Stimulated activated CD8-positive, alpha-beta memory T cell treated with anti-CD3 and anti-CD28 coated beads, Interleukin-7, amount 100 ng/mL, for 1 hour (primary cell): ENCODE measurements at places on chromosomes 1 and 21.

DNA sequence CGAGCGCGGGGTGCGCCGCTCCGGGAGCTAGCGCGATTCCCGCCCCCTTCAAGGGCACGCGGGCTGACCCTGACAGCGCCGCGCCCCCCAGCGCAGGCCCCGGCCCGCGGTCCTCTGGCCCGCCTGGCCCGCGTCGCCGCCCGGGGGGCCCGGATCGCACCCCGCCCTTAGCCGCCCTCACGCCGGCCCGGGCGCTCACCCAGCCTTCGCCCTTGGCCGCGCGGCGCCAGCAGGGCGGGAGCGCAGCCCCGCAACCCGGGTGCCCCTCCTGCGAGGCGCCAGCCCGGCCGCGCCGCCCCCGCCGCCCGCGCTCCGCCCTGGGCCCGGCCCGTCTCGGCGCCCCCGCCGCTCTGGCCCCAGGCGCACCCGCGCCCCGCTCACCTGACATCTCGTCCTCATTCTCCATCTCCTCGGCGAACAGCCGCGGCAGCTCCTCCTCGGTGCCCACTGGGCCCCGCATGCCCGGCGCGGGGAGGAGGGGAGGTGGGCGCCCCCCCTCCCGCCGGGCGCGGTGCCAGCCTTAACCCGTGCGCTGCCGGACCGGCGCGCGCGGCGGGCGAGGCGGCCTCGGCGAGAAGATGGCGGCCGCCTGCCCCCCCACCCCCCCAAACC is 451 bp downstream of the CHD5 start:
- DNase-seq, result no peak

DNA sequence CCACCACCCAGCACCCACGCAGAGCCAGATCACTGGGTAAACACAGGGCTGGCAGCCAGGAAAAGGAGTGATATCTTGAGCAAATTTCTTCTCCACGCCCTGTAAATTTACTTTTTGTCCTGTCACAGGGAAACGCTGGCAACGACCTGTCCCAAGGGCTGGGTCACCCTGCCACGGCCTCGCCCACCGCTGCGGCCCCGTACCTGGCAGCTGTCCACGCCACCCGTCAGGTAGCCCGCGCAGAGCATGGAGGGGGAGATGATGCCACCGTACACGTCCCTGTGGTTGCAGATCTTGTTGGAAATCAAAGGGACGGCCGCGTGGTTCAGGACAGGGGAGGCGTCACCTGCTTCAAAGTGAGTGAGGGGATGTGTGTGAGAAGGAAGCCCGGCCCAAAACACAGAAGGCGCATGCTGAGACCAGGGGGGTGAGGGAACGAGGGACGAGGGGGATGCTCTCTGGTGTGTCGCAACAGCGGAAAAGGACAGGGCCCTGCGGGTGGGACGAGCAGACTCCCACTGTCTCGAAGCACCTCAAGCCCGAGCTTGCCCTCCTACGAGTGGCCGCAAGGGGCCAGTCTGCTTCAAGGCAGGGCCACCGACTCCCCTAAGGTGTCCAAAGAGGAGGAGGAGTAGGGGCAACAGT is 10.1 kb upstream of the TFF1 start:
- no peak for DNase-seq

DNA sequence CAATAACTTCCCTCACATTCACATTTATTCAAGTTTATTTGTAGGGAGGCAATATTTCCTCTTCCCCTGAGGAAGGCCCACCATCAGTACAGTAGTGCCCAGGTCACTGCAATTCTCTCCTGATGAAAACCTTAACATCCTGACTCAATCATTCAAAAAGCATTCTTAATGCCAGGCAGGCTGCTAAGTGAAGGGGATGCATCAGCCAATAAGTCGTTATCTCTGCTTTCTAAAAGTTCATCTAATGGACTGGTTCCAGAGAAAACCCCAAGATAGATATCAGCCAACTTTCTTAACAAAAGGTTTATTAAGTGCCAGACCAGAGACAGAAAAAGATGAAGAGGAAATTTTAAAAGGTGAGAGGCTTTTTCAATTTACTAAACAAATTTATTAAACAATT is 17.3 kb downstream of the OTUD7B start:
- DNase-seq, result no peak

DNA sequence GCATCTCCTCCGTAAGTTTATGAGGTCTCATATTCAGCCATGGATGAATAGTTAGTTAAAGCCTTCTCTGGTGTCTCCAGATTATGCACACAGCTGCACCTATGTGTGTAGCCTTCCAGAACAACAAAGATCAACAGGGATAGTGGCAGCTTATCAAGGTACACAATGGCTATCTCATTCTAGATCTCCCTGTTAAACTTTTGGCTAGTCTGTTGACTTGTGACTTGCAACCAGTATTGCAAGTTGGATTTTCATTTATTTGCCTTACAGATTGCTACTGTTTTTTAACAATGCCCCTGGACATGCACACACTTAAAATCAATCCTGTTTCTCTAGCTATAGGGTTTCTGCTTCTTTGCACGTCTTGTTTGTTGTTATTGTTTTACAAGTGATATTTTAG is 363.2 kb downstream of the OMA1 start:
- DNase-seq, result no peak

- DNase-seq, result no peak
Observed at GRCh38 chr21:41142051-41142795, 25.7 kb upstream of the BACE2 start.

GRCh38 chr1:22250724-22251123 is 107.8 kb upstream of the WNT4 start:
- DNase-seq, result no peak

DNA sequence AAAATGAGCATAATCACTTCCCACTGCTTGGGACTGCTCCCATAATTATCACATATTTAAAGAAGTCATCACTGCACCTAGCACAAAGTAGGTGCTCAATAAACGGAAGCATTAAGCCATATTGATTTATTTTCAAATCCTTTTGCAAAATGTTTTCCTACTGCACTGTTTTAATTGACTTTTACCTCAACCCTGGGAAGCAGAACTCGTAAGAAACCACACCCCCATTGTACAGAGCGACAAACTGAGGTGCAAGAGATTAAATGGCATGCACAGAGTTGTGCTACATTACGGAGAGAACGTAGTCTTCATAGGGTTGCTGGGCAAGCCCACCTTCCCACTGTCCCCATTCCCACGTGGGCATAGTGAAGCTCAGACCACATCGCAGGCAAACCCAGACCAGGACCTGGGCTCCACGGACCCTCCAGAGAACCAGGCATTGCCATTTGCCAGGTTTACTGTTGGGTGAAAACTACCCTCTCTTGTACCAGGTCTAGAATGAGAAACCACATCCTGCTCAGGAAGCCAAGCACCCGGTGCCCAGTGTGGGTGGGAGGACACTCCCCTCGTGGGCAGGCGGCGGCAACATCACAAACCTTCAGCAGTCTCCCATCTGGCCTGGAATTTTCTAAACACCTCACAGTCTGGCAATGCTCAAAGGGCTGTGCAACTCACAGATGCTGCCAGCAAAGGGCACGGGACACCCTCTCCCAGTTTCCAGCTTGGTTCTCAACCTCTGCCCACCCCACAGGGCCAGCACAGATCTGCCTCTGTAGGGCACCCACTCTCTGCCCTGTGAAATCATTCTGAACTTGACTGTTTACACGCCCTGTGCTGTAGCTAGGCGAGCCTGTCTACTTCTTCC is 8.2 kb downstream of the IFFO2 start:
- no peak for DNase-seq

DNA sequence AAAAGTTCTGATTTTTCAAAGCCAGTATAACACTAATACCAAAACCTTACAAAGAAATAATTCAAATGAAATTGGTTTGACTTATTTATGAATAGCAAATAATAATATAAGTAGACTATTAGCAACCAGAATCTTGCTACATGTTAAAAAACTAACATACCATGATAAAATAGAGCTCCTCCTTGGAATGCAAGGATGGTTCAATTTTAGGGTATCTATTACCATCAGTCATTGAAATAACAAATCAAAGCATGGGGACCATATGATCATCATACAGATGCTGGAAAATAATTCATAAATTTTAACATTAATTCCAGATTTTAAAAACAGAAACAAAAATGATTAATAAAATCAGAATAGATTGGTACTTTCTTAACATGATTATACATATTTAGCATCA is 66.3 kb downstream of the RRAGC start:
- no peak for DNase-seq

GRCh38 chr1:43925846-43926245 is 7.8 kb upstream of the ARTN start:
- DNase-seq, result no peak

GRCh38 chr1:94283462-94283861 is 46.1 kb upstream of the ARHGAP29 start:
- DNase-seq, result no peak

DNA sequence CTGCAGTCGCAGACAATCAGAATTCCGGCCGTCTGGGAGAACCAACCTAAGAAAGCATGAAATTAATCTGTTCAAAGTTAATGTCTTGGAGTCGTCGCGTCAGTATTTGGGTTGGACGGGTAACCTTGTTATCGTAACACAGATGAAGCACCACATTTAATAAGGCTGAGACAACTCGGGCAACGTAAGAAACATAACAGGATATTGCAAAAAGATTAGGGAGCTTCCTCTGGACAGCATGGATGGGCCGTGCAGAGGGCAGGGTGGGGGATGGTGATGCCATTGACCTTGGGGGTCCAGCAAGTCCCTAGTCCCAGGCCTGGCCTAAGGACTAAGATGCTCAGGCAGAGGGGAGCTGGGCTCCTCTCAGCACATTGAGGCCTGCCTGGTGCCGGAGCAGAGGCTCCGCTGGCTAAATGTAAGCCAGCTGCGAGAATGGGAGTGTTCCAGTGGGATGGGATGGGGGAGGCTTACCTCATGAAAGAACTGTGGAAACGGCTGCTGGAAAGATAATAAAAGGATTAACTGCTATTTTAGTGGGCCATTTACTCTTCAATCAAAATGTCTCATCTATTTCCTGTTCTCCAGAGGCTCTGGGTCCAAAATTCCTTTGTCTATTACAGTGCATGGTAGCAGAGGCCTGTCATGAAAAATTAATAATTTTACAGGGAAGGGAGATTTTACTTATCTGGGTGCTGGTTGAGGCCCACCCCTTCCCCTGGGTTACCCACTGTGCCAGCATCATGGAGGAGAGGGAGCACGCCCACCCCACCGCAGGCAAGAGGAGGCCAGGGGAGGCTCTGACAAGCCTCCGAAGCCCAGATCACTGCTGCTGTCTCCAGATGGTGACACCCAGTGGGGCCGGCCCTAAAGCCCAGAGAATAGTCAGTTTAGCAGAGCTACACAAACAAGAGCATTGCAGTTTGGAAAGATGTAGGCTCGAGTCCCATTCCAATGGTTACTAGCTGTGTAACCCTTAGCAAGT is 131.6 kb downstream of the DMRTB1 start:
- DNase-seq, result no peak

- no peak for DNase-seq
Observed at GRCh38 chr1:39288735-39289465, 84.4 kb downstream of the MACF1 start.

GRCh38 chr1:40662151-40662550 is 3.3 kb downstream of the RIMS3 start:
- DNase-seq, result no peak

DNA sequence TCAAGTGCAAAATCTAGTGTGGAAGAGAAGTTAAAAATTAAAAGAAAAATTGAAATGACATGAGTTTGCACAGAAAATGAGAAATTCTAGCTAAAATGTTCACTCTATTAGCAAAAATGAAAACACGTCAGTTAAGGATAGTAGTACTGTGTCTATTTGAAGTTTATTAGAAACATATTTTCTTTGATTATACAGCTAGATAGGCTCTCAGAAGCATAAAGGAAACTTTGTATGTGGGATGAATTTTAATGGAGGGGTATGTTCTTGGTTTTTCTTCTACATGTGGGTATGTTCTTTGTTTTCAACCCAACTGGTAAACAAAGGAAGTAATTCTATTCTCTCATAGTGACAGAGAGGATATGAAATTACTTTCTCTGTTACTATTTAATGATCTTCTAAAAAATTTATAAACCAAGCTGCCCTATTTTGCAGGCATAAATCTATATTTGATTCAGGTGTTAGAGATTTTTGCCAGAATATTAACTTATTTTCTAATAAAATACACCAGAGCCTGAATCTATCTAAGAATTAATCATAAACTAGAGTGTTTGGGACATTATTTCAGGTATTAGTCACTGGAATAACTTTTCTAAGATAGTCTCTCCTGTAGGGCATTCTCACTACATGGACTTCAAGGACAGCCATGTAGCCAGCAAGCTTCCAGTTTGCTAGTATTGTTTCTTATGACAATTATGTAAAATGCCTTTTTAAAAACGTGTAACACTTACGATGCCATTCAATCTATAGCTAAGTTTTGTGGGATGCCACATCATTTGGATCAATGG is 15.8 kb downstream of the GPSM2 start:
- DNase-seq, result no peak

- DNase-seq, result no peak
Observed at GRCh38 chr21:17921579-17922530, 102.7 kb upstream of the C21orf91 start.

- no peak for DNase-seq
Observed at GRCh38 chr1:27074175-27074780, 61.6 kb upstream of the TENT5B start.

DNA sequence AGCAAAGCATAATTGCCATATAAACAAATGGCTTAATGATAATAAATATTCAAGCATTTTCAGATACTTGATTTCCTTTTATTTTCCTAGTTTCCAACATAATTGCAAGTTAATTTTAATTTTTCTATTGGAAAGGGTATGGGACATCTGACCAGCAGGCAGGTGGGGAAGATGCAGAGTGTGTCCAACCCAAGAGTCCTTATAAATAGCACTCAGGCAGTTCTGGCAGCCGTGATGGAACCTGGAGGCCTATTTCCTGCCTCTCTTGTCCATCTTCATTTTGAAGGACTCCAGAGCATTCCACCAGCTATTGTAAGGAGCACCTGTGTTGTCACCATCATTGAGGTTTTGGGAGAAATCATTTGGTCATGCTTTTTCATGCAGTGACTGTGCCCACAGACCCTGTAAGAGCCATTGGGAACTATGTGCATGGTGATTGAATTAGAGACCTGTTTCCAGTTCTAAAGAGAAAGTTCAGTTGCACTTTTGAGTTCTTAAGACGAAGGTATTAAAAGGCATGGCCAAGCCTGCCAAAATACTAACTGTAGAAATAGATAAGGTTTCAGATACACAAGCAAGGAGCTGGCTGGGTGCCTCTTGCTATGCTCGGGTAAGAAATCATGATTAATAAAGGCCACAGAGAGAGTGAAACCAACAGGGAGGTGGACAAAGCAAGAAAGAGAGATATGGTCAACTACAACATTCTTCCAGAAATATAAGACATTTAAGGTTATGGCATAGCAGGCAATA is 92.3 kb downstream of the SPATA46 start:
- DNase-seq, result no peak

DNA sequence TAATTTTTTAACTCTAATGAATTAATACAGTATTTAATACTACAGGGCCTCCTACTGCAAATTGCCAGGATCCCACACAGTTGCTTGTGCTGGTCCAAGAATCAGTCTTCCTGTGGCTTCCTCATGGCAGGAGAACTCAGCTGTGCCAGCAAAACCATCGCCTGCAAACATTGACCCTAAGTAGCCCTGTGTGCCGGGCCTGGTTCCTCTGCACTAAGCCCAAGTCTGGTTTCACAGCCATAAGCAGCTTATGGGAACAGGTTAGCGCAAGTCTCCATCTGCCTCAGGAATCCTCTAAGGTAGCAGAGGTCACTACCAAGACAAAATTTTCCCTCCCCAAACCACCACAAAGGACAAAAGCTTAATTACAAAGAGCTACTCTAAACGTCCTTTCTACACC is 216.6 kb downstream of the PLA2G4A start:
- DNase-seq, result no peak

- no peak for DNase-seq
Observed at GRCh38 chr1:24514946-24515345, 12.3 kb downstream of the RCAN3 start.
